ENCODE measurements at places on chromosomes 5 and 9.

GRCh38 chr9:18596920-18597319, 123.0 kb downstream of the ADAMTSL1 start:
- no peak for DNase-seq

DNA sequence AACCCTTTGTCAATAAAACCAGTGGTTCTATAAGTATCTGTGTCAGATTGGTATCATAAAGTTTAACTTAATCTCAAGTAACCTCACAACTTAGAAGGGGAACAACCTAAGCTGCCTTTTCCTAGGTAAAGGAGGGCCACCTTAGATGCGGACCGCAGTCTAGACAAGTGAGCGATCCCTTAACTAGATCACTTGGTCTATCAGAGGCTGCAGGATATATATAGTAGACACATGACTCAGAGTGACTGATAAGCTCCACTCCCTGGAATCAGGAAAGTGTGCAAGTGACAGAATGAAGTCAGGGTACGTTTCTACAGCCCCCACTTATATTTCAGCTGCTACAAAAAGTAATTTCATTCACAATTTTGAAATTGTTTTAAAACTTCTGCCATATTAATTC, 7.4 kb downstream of the REEP5 start:
- no peak for DNase-seq

GRCh38 chr9:19298436-19299000, 68.0 kb downstream of the DENND4C start:
- no peak for DNase-seq

DNA sequence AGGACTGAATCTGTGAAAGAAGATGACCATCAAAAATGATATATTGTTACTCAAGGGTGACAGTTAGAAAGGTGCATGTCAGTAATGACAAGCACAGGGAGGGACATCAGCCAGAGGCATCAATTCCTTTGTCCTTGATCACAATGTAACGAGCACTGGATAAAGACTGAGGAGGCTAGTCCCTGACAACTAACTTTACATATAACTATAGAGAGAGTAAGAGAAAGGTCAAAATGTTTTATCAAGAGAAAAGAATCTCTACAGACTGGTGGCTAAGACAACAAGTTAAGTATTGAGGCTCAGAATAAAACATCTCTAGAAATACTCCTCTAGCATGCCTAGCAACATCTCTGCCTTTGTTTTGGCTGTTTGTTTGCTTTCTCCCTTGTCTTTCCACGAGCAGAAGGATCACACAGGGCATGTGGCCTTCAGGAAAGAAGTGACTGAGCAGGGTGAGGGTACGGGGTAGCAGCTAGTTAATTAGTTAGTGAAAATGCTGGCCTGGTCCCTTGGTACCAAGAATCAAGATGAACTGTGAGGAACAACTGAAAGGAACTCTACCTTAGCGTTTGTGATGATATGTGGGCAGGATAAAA, 724.1 kb upstream of the MEF2C start:
- DNase-seq: no peak

DNA sequence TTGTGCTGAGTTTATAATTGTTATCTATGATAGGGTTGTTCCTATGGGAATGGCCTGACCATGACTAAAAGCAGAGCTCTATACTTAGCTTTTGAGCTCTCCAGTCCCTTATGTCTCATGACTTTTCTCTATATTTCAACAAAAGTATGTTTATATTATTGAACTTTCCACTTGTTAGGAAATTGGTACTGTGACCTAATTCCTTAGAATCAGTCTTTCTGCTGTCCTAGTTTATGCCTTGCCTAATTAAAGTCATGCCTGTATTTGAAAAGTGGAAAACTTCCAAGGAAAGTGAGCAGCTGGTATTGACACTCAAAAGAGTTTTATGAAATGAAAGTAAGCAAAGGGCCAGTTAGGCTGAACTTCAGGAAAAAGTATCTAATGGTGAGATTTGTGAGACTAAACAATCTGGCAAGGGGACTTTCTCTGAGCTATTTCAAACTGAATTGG, 68.6 kb downstream of the XRCC4 start:
- DNase-seq: no peak

- DNase-seq: no peak
Observed at GRCh38 chr5:179211068-179211467, 134.2 kb downstream of the ADAMTS2 start.

DNA sequence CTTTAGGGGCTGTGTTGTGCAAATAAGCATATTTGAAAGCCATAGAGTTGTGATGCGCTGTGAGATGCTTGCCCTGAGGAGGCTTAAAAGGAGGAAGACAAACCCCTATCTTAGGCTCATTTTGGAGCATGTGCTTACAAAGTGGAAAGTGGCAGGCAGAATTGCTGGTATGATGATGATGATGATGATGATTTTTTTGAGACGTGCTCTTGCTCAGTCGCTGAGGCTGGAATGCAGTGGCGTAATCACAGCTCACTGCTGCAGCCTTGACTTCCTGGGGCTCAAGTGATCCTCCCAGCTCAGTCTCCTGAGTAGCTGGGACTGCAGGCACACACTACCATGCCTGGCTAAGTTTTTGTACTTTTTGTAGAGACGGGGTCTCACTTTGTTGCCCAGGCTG, 1.7 kb downstream of the CNOT8 start:
- no peak for DNase-seq

All from activated T-helper 1 cell treated with Interleukin-2 at 50 U/mL for 16 hours (primary cell).